ENCODE measurements at places on chromosomes 7 and 10.

- peak; percentile 90 for DNase-seq
Observed at GRCh38 chr10:95308389-95309302, 17.8 kb upstream of the PDLIM1 start.

DNA sequence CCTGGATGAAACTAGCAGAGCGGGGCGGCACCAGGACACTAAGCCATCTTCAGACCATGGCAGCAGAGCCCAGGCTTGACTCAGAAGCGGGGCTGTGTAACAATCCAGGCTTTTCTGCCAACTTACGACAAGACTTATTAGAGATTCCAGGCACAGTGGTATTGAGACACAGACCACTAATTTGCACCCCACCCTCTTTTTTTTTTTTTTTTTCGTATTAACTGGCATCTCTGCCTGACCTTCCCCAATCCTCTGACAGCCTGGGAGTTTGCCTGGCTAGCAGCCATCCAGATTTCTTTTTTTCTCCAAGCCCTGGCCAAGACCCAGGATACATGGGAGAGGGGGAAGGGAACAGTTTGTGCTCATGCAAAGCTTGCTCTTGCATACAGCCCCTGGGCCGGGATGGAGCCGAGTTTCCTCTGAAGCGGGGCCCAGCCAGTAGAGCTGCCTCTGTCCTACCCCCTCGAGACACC lies 182.4 kb downstream of the PLXNA4 start:
- no peak for DNase-seq

DNA sequence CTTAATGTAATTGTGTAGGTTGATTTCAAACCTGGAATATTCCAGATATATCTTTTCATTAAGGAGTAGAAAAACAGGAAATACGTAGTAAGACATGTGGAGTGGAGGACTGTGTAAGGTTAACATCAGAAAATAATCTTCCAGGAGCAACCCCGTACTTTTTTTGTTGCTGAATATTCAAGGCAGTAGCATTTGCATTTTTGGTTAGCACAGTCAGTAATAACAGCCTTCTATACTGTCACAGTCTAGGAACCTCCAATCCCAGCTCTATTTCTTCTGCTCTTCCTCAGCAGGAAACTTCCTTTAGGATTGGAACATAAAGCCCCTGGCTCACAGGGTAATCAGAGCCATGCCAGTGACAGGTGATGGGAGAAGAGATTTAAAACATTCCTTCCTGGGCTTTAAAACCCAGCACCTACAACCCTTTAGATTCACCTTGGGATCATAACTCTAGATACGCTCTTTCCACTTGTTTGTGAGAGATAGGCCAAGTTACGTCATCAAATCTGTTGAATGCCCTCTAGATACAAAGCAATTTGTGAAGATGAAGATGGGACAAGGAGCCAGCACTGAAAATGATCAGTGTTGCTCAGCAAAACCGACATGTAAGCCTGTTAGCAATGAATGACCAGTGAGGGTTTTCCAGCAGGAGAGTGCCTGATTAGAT lies 248.5 kb upstream of the NPY start:
- DNase-seq, result no peak

- DNase-seq, result no peak
Observed at GRCh38 chr10:61272781-61273180, 180.4 kb downstream of the TMEM26 start.

GRCh38 chr10:30359373-30360206 lies 10.5 kb upstream of the MTPAP start:
- peak; percentile 76 for DNase-seq

Data from Caki2 (cell line).